ENCODE measurements at places on chromosomes 2 and 18.

DNA sequence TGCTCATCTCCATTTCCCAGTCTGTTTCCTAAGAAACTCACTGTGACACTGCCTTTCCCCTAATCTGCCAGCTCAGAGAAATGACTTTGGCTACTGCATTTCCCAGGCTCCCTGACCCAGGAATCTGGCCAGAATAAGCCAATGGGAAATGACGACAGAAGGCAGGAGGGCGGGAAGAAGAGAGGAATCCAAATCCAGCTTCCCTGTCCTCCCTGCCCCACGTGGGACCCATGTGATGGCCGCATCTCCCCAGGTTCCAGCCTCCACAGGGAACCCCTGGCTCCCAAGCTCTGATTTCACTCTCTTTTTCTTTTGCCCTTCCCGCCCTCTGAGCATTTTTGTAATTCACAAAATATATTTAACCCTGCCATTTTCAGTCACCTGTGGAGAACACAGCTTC, 37.8 kb upstream of the RAB12 start:
- DNase-seq: no peak

- DNase-seq: no peak
Measured at GRCh38 chr2:172079416-172079815, 5.9 kb upstream of the DLX1 start.

GRCh38 chr2:212732860-212733259, 194.3 kb upstream of the ERBB4 start:
- DNase-seq: no peak

DNA sequence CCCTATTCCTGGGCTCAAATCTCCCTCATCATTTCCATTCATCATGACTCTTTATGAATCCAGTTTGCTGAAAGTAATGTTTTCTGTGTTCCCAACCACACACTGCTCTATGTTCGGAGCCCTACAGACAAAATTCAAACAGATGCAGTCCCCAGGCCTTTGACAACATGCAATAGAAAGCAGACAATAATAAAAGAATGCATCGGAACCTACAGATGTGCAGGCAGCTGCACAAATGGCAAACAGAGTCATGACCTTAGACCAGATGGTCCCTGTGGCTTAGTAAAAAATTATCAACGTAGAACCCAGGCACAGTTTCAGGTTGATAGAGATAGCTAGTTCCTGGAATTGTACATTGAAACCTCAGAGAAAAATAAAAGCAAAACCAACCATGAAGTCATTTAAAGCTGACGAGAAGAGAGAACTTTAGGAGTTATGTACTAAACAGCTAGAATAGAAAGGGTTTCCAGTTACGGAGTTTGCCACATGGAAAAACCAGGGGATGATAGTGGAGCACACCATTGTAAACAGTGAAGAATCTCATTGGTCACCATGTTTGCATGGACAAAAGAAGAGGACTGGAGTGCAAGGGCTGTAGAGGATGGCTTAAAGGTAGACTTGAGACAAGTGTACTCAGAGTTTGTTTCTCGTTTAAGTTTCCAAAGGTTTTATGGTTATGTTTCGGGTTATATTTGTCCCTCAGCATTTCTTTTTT, 23.2 kb upstream of the ACVR1 start:
- no peak for DNase-seq

- no peak for DNase-seq
Measured at GRCh38 chr2:28276076-28276618, 116.5 kb upstream of the FOSL2 start.

DNA sequence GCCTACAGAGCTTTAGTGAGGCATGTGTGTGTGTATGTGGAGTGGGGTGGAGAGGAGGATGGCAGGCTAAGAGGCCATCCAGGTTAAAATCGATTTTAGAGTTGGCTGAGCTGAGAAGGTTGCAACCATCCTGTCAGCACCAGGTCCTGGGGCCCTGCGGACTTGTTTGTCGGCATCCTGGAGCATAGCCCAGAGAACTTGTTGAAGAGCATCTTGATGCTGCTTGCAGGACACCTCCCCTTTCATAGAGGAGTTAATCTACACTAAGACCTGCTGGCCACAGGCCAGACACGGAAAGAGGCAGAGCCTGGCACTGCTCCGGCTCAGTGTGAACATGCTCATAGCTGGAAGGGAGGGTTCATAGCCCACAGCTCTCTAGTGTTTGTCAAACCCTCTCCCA, 72.1 kb upstream of the RGPD5 start:
- DNase-seq: no peak

Measured in CD4-positive, alpha-beta memory T cell (primary cell).